ENCODE measurements at places on chromosomes 2 and 18.

GRCh38 chr2:71892896-71893295 is 254.8 kb downstream of the CYP26B1 start:
- DNase-seq: no peak

DNA sequence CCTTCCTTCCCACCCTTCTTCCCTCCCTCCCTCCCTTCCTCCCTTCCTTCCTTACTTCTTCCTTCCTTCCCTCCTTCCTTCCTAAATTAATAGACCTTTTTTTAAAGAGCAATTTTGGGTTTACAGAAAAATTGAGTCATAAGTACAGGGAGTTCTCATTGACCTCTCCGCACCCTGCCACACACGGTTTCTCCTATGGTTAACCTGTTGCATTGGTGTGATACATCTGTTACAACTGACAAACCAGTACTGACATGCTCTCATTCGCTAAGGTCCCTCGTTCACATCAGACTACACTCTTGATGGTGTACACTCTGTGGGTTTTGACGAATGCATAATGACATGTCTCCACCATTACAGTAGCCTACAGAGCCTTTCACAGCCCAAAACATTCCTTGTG is 11.6 kb upstream of the SDC1 start:
- no peak for DNase-seq

GRCh38 chr2:105873721-105874120 is 129.0 kb downstream of the NCK2 start:
- no peak for DNase-seq

- no peak for DNase-seq
Observed at GRCh38 chr2:21773168-21773567, 649.4 kb downstream of the TDRD15 start.

DNA sequence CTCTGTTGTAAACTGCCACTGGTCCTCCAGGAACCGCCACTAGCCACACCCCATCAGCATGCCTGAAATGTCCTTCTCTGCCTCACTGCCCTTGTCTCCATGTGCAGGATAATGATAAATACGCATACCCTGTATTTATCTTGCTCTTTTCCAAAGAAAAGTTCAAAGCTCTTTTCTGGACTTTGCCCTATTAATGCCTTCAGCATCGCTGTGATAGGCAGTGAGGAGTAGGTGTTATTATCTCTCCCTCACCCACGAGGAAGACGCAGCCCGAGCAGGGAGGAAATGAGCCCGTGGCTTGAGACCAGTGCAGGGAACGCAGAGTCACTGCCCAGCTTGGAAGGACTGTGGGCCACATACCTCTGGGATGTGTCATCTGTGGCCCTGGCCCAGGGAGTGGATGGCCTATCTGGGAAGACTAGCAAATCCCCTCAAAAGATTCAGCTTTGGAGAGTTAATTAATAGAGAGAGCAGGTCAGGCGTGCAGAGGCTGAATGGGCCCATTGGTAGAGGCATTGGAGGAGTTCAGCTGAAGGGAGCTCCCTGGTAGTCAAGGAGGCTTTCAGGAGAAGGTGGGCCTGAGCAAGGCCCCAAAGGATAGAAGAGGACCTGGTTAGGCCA is 39.5 kb upstream of the MCFD2 start:
- no peak for DNase-seq

- no peak for DNase-seq
Observed at GRCh38 chr2:85785027-85785822, 31.4 kb downstream of the ATOH8 start.

DNA sequence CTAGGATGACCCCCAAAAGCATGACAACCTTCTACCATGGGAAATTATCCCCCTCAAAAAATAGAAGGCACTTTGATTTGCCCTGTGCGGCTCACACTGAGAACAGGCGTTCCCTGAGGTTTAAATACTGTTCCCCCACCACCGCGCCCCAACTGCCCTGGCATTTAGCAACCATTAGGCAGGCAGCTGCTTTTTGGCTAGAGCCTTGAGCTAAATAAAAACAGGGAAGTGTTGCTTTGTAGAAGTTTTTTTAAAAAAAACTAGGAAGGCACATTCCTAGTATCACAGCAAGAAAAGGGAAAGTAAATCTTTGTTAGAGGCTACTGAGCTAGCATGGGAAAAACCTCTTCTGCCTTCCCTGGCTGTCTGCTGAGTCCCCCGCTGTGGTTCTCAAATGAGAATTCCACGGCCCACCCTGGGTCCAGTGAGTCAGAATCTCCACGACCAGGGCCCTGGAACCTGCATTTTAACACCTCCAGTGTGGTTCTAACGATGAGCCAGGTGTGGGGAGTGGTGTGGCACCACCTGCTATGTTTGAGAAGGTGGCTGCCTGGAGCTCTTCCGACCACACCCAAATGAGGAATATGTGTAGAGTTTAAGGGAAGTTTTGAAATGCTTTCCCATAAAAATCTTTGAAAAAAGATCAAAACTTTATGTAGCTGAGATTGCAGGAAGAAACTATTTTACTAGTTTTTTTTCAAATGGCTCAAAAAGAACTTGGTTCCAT is 66.4 kb downstream of the VIT start:
- DNase-seq: no peak

DNA sequence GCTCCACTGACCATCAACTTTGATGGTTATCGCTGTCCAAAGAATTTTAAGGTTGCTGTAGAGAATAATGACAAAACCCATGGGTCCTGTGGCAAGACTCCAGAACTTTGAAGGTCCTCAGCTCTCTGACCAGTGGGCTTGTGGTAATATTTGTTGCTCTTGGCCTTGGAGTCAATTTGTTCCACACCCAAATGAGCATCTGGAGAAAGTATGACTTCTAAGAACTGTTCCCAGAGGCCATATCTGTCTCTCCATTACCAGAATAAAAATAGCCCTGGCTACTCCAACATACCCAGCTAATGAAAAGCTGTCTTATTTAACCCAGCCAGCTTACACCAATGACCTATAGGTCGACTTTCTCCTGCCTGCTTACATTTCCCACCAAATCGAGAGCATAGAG is 466.4 kb downstream of the MEIS1 start:
- DNase-seq: no peak

DNA sequence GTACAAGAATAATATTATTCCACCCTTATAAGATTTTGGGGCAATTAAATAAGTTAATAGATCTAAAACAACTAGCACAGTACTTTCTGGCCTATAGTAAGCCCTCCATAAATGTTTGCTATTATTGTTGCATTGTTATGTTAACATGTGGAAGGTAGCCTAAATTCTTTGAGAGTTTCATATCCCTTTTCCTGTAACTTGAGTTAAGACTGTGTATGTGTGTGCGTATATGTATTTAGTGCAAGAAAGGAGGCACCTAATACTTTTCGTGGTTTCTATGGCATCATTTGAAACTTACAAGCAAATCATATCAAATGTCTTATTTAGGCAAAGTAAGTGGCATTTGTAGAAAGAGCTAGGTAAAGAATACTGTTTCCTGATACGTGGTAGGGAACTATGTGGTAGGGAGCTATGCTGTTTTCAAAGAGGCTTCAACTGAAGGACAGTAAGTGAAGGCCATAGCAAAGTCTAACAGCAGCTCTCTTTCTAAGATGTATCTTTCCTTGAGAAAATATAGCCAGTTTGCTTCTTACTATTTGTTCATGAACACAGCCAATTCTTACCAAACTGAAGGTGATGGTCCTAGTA is 36.8 kb upstream of the C2orf74 start:
- no peak for DNase-seq

- no peak for DNase-seq
Observed at GRCh38 chr2:21004181-21004572, 39.7 kb downstream of the APOB start.

DNA sequence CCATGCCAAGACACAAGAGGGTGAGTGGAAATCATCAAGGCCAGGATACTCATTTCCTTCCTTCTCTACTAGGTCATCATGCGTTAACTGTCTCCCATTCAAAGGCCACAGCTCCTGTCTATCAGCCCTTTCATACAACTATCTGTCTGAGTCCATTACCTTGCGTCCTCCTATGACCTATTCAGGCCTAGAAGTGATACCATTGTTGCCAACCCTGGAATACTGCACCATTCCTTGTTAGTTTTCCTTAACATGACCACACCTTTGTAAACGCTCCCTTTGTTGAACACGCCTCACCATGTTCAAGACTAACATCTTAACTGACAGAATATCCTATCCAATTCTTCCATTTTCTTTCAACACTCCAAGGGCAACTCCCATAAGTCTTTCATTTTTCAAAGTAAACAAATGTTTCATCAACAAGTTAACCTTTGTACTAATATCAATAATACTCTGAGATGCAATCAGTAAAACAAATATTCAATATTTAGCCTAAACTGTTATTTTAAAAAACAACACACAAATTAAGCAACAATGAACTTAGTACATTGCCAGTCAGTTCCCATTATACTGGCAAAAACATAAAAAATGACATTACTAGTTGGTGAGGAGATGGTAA is 19.8 kb upstream of the LGALSL start:
- no peak for DNase-seq

- DNase-seq: no peak
Observed at GRCh38 chr2:16189029-16189835, 248.9 kb downstream of the MYCN start.

GRCh38 chr2:110106642-110107041 is 9.0 kb downstream of the MALL start:
- no peak for DNase-seq

DNA sequence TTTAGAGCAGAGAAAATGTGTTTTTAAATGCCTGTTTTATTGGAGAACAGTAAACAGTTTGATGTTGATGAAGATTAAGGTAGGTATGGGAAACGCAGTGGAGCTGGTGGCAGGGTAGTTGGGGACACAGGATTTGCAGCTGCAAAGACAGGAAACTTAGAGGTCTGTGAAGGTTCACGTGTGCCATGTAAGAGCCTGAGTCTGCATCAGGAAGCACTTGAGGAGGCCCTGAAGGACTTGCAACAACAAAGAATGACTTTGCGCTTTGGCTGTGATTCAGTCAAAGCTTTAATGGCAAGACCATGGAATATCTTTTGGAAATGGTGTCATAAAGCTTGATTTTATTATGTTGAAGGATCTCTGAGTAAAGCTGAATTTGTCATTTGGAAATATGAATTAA is 347.6 kb upstream of the KCNJ3 start:
- DNase-seq: no peak

DNA sequence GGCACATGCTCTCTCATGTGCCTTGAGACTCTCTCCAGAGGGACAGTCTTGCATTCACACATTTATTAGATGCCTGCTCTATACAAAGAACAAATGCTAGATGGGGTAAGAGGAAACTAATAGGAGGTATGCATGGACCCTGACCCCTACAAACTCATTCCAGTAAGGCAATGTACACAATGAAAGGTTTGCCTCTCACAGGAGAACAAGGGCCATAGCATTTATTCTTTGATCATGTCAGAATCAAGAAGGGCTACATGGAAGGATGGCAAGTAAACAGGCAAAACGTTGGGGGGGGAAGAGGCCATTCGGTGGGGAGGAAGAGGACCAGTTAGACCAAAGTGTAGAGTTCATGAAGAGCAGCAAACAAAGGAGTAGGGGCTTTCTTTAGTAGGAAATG is 130.2 kb downstream of the TMEM163 start:
- DNase-seq: no peak

- DNase-seq: no peak
Observed at GRCh38 chr2:5945742-5946141, 253.6 kb downstream of the SOX11 start.

GRCh38 chr2:174574657-174575056 is 22.9 kb downstream of the WIPF1 start:
- no peak for DNase-seq

GRCh38 chr2:217687771-217688170 is 315.0 kb downstream of the TNS1 start:
- DNase-seq: no peak

DNA sequence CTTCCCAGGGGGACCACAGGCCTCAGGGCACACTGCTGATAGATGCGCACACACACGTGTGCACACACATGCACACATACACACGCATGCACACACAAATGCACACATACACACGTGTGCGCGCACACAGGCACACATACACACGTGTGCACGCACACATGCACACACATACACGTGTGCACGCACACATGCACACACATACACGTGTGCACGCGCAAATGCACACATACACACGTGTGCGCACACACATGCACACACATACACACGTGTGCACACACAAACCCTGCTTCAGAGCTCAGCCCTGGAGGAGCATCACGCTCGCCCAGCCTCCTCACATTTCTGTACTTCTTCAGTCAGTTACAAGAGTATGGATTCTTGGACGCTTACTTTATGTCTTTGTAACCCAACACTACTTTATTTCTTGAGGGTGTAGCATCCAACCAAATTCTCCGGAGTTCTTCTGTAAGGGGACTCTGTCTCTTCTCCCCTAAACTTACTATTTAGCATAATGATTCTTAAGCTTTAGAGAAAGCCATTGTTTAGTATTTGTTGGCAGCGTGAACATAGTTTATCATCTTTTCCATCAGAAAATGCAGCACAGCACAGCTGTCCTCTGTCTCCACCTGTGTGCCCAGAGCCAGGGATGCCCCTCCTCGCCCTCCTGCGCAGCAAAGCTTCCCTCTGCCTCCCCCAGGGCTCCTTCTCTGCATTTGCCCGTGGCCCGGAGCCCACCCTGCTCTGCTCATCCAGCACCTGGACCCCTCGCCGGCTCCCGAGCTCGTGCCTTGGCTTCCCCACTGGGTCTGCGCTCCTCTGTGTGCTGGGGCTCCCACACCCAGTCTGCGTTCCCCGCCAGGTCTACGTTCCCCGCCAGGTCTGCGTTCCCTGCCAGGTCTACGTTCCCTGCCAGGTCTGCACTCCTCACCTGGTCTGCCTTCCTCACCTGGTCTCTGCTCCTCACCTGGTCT is 74.4 kb upstream of the CTDP1 start:
- DNase-seq: no peak

DNA sequence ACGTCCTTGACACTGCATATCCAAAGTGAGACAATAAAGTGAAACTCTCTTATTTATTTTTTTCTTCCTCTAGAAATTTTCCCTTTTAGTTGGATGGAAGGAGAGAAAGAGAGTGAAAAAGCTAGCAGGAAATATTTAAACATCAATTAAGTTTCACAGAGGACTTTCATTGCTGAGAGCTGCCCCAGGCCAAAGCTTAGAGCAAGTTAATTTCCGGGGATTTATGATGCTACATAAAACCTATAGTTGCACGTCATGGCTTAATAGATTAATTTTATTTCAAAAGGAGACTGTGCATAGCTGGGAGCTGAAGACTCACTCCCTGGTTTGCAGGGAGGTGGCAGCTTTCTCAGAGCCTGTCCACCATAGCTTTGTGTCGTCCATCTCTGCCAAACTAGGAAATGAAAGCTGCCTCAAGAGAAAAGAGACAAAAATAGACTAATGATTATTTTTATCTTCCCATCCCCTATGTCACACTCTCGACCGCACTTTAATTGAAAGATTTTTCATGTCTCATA is 323.3 kb upstream of the RAB6C start:
- DNase-seq: no peak

DNA sequence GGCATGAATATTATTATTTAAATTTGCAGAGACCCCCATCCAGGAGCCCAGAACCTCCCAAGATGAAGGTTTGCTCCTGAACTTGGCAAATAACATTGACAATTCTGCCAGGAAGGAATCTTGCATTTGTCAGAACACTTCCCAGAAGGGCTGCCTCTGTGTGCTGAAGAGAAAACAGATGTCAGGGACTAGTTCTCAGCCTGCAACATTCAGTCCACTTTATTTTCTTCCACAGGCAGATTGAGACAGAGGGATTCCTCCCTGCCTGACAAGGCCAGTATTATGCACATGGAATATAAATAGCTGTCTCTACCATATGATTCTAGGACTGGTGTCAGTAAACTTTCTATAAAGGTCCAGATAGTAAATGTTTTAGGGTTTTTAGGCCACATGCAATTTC is 171.5 kb upstream of the SIX2 start:
- no peak for DNase-seq

Data from Panc1 (cell line).